ENCODE measurements at places on chromosomes 3 and 15.
A peak's percentile ranks its signal among the peaks of the same experiment; 100 is the strongest.

GRCh38 chr3:59456852-59457485 is 407.1 kb upstream of the CFAP20DC start:
- DNase-seq, result no peak

DNA sequence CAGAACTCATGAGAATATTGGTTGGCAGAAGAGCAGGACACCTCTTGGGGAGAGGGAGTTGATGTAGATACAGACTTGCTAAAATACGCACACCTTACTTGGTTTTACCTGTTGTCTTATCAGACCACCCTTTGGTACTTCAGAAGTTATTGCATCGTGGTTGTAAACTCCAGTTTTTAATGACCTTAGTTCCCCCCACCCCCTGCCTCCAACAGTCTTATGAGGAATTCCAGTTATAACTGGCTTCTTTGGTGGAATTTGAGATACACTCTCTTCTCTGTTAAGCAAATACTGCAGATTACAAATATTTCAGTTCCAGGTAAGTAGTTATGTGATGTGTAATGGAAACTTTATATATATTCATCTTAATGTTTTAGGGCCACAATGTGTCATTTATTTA is 5.0 kb downstream of the SLC25A38 start:
- no peak for DNase-seq

- no peak for DNase-seq
Measured at GRCh38 chr3:54849360-54849759, 78.5 kb downstream of the LRTM1 start.

DNA sequence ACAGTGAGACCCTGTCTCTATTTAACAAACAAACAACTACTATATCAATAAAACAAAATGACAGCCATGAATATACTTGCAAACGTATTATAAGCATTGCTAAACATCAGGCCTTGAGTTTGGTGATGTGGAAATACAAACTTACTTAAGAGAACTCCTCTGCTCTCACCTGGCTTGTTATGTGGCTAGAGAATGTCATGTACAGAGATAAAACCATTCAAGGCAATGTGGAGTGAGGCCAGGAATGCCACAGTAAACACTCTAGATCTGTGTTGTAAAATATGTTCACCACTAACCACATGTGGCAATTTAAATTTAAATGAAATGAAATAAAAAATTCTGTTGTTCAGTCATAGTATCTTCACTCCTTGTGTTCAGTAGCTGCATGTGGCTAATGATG is 22.7 kb upstream of the RARB start:
- no peak for DNase-seq

GRCh38 chr3:156150434-156151066 is 30.2 kb downstream of the KCNAB1 start:
- DNase-seq, result peak; percentile 32

DNA sequence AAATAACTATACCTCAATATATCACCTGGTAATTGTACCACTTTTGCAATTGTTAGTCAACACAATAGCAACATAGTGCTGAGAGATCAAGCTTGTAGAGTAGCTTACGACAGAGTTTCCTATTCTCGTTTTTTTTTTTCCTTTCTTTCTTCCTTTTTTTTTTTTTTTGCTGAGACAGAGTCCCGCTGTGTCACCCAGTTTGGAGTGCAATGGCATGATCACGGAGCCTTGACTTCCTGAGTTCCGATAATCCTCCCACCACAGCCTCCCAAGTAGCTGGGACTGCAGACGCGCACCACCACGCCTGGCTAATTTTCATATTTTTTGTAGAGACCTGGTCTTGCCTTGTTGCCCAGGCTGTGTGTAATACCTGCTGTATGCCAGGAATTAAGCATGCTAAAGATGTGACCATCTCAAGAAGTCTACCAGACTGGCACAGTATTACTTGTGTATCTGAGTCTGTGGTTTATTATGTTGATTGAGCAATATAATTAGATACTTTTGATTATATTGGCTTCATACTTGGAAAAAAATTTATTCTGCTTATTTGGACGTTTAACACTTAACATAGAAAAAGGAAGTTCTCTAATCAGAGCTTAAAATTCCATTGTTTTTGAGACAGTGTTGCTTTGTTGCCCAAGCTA is 3.0 kb downstream of the SELENOT start:
- DNase-seq, result no peak
